ENCODE measurements at places on chromosomes 1 and 21. TPM values are rescaled to one million over a fixed set of nuclear protein-coding genes. Genes with fewer than 3 reads are reported as not detected.

FMO4 gene
- 0.49 TPM for total RNA-seq

SAMD13 gene
- total RNA-seq = 0.45 TPM

SH2D5 gene
- total RNA-seq = 16.8 TPM

MEGF6 gene
- total RNA-seq = 13.2 TPM

KCNT2 gene
- not detected for total RNA-seq

RBM11 gene
- total RNA-seq = not detected

KCNK1 gene
- total RNA-seq = 19.4 TPM

FAM110D gene
- total RNA-seq = not detected

KRTAP20-2 gene
- not detected for total RNA-seq

WDR64 gene
- total RNA-seq = not detected

CYP4A11 gene
- total RNA-seq = not detected

LDLRAD2 gene
- total RNA-seq = 0.10 TPM

ERMAP gene
- 3.5 TPM for total RNA-seq

PRELP gene
- not detected for total RNA-seq

PLA2G2C gene
- total RNA-seq = not detected

OR10J1 gene
- not detected for total RNA-seq
